NCI-H226 (cell line): ENCODE measurements at places on chromosomes 1 and 21.

- peak; percentile 12 for DNase-seq
Measured at GRCh38 chr1:46180082-46180616, 3.9 kb upstream of the P3R3URF start.

- no peak for DNase-seq
Measured at GRCh38 chr1:184637664-184638240, 116.9 kb downstream of the EDEM3 start.

GRCh38 chr1:60732977-60733401 is 349.4 kb upstream of the NFIA start:
- DNase-seq = no peak

- no peak for DNase-seq
Measured at GRCh38 chr1:99782397-99782796, 16.0 kb upstream of the FRRS1 start.

DNA sequence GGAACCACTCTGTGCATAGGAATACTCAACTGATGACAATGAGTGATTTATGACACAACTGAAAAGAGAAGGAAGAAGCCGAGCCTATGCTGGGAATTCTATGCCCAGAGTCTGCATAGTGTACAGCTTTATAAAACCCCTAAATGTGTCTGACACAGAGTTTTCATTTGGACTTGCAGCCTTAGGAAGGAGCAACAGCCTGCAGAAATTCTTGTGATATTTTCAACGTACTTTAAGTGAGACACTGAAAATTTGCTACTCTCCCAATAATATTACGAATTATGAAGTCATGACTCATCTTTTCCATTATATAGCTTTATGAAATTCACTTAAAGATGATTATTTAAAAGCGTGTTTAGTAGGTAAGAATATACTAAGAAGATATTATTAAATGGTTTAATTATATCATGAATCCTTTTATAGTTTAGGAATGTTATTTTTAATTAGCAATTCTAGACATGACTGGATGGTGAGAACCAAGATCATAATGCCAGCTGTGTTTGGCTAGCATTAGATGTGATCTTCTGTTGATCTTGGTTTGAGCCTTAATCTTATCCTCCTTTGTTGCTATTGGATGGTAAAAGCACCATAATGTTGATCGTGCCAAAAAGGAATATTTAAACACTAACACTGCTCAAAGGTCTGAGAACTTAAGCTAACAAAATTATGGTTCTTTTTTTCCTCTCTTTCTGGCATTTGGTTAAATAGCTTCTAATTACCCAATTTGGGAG is 785.1 kb upstream of the ADGRL4 start:
- peak; percentile 18 for DNase-seq

DNA sequence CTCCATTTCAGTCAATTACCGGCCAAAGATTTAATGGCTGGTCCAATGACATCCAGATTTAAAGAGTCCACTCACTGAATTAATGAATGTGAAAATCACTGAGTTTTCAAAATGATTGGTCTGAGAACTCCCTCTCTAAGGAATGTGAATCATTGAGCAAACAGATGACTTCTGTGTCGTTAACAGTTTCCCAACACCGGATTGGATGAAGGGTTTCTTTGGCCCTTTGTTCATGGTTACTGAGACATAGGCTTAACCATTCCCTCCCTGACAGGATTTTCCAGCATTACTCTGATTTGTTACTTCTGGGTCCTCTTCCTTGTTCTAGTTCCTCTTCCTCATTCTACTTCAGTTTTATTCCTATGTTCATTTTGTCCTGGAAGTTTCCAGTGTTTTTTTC is 1.5 kb upstream of the CLDN17 start:
- DNase-seq = no peak

DNA sequence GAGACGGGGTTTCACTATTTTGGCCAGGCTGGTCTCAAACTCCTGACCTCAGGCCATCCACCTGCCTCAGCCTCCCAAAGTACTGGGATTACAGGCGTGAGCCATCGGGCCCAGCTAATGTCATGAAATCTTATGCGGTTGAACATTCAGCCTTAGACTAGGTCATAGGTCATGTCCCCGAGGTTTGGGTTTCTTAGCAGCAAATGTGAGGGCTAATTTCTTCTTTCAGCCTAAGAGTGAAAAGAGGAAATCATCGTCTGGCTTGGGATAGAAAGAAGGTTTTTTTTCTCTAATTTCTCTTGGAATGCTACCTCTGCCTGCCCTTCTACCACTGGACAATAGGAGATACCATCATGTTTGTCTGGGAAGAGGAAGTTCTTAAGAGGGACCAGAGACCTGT is 18.0 kb upstream of the PIK3CD start:
- DNase-seq = no peak

DNA sequence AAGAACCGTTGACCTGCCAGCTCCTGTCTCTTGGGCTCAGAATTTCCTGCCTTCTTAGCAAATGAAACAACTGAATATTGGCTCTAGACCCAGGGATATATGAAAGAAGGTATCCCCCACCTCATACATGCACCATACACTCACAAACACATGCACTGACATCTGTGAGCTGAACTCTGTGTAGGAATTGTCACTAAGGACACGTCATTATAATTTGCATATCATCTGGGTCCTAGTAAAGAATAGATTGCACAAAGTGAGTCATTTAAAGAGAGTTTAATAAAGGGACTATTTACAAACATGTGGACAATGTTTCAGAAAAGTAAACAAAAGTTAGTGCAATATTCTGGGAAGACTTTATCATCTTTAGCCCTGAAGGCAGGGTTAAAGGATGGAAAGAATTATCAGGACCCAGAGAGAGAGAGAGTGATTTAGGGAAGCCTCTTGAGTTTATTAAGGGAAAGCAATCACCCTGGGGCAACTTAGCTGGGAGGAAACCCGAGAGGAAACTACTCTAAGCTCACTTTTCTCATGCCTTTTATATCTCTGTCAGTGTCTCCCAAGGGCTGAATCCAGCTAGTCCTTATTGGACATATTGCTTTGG is 74.1 kb upstream of the PLA2G4A start:
- DNase-seq = no peak

- no peak for DNase-seq
Measured at GRCh38 chr1:27531959-27532685, 42.2 kb upstream of the WASF2 start.

DNA sequence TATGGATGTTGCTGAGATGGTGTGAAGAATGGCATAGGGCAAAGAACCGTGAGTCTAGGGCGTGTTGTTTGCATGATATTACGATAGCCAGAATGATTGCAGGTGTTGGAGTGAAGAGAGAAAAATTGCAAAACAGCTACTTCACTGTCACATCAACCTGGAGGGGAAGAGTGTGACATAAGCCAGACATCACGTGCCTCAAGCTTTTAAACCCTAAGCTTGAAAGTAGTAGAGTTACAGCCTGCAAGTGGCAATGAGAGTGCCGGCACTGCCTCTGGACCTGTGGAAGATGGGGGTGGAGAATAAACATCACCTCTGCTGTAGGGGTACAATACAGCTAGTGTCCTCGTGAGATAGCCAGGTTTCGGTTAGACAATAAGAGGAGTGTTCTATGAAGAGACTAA is 11.1 kb downstream of the EEIG2 start:
- DNase-seq = no peak

DNA sequence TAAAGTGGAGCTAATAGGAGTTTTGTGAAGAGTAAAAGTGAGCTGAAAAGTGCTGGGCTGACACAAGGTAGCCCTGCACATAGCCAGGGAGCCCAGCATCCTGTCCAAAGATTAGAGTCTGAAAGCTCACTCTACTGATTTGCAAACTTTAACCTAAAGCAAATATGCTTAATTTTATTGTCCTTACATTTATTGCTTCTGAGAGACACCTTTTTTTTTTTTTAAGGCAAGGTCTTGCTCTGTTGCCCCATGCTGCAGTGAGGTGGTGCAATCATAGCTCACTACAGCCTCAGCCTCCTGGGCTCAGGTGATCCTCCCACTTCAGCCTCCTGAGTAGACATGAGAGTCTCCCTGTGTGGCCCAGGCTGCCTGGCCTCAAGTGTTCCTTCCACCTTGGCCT is 16.5 kb downstream of the MGST3 start:
- no peak for DNase-seq

DNA sequence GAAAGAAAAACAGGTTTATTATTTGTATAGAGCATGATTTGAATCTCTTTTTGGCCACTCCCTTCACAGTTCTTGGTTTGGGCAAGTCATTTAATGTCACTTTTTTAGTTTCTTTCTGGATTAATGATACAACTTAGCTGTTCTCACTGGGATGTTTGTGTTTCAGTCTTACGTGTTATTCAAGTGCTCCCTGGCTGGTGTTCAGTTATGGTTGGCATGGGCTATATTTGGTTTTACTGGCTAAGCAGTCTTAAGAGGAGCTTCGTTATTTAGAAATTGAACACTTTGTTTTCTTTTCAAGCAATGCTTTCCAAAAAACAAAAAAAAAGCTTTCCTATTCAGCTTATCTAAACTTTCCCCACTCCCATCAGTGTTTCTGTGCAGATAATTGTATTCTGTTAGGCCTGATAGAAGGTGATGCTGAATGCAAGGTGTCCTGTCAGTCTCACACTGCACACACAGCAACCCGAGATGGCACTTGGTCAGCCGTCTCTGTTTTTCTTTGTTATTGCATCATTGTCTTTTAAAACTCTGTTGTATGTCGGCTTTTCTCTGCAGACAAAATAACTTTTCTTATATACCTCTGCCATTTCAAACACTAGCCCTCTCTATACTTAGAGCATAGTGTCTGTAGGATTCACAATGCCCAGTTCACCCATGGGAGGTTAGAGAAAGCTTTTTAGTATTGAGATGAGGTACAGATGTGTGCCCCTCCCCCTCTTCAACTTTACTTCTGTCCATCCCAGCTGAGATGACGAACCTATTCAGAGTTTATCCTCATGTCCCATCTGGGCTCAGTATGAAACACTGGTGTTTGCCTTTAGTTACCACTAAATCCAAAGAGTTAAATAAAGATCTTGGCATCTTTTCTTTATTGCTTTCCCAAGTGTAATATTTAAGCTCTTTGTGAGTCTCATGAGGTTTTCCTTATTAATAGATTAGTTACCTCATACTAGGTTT is 80.2 kb downstream of the VPS13D start:
- DNase-seq = no peak

- DNase-seq = no peak
Measured at GRCh38 chr1:175864625-175865024, 121.2 kb upstream of the TNR start.

- no peak for DNase-seq
Measured at GRCh38 chr1:72777918-72778317, 495.6 kb upstream of the NEGR1 start.

GRCh38 chr1:53396573-53397268 is 62.5 kb upstream of the DMRTB1 start:
- no peak for DNase-seq

- no peak for DNase-seq
Measured at GRCh38 chr1:30064547-30064946, 658.8 kb downstream of the MATN1 start.

GRCh38 chr1:204684206-204684570 is 1.4 kb downstream of the LRRN2 start:
- no peak for DNase-seq

- DNase-seq = no peak
Measured at GRCh38 chr21:20728691-20729090, 269.5 kb upstream of the NCAM2 start.

DNA sequence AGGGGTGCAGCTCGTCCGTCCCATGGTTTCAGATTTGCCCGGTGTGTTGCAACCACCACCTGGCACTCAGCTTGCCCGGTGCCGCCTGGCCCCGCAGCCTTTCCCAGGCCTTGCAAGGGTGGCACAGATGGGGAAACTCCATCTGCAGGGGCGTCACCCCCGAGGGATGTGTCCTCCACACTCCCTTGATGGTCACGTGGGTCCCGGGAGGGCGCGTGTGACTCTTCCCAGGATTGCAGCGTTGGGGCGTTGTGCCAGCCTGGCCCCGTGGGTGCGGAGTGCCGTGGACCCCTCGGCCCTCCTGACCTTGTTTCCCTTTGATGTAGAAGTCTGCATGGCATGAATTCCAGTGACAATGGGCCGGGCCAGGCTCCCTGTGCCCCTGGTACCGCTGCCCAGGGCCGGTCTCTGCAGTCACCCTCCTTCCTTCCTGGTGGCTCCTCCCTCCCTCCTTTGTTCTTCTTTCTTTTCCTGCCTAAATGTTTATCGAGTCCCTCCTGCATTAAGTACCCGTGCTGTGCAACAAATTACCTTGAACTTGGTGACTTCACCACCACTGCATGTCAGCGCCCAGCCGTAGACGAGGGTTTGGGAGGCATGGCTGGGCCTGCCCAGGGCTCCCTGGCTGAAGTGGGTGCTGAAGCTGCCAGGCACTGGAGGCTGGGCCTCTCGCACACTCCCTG is 22.9 kb downstream of the RRP1 start:
- DNase-seq = peak; percentile 49

GRCh38 chr1:1332774-1333480 is 1.8 kb downstream of the TAS1R3 start:
- DNase-seq = no peak

DNA sequence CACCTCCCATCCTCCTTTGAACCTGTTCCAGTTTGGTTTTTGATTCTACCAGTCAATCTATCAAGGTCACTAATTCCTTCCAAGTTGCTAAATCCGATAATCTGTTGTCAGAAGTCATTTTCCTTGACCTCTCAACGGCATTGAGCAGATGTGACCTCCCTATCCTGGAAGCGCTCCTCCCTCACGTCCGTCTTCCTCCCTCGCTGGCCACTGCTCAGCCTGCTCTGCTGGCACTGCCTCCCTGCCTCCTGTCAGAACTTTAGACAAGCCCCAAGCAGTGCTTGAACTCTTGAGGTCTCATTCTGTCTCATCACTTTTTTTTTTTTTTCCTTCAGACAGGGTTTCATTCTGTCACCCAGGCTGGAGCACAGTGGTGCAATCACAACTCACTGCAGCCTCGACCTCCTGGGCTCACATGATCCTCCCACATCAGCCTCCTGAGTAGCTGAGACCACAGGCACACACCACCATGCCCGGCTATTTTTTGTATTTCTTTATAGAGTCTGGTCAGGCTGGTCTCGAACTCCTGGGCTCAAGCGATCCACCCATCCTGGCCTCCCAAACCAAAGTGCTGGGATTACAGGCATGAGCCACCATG is 4.4 kb upstream of the ACOT7 start:
- no peak for DNase-seq

GRCh38 chr1:154327466-154328317 is 2.4 kb downstream of the ATP8B2 start:
- DNase-seq = no peak

GRCh38 chr1:42593486-42594100 is 64.6 kb upstream of the PPIH start:
- no peak for DNase-seq

DNA sequence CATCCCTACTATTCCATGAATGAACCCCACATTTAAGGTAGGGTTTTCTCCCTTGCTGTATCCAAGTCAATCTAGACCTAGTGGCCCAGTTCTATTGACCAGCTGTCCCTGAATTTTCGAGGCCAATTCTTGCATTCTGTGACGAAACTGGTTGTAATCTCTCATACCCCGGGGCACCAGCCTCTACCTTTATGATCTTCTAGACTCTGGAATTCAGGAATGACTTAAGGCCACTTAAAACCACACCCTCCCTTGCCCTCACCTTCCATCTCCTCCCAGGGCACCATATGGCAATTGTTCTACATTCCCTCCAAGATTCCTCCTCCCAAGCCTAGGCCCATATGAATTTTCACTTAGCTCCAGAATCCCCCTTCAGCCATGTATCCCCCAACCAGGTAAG is 48.9 kb downstream of the RHOU start:
- no peak for DNase-seq
